ENCODE measurements at places on chromosomes 11 and 22.

- no peak for DNase-seq
These were observed 185.4 kb upstream of the CNTN5 start for GRCh38 chr11:98835335-98835734.

DNA sequence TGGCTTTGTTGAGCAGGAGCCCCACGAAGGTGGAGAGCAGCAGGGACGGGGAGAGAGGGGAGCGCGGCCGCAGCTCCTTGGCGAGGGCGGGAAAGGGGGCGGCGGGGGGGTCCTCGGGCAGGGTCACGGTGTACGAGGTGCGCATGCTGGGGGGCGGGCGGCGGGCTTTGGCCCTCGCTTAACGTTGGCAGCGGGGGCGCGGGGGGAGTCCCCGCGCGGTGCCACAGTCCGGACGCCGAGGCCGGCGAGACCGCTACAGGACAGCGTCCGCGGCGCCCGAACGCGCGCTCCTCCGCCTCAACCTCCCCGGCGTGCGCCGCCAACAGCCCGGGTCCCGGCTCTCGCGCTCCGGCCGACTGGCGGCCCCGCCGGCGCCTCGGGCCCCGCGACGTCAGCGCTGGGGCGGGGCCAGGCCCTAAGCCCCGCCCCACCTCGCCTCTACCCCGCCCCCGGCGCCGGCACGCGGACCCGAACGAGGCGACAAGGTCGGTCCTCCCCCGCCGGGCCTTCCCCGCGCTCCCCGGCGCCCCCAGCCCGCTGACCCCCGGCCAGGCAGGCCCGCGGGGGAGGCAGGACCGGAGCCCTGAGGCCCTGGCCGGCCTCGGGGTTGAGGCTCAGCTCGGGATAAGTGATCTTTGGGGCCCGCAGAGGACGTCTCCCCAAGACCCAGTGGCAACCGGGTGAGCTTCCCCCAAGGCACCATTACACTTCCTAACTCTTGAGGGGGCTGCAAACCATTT, 17.5 kb downstream of the USP2 start:
- DNase-seq, result peak; percentile 12

DNA sequence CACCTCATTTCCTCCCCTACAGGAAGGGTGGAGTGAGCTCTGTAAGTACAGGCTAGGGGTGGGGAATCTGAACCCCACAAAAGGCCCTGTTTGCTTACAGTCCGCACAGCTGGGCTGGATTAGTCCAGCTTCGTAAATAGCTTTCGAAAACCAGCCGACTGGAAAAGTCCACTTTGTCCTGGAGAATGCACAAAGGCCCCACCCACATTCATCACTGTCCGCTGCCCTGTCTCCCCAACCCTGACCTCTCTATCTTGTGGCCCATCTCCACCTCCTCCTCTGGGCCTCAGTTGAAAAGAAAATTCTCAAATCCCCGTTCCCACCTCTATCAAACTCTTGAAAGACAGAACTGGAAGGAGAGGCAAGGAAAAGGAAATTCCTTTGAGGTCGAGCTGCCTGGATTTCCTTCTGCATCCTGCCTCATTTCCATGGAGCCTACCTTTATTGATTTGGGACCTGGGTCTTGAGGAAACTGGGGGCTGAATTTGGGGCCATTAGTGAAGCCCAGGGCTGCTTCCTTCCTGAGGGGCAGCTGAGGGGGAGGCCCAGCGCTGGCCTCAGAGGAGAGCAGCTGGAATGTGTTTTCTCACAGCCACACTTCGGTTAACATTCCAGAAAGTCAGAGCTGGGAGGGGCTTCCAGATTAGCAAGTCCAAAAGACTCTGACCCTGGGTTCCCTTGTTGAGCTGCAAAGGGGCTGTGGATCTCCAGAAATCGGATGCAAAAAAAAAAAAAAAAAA, 147.6 kb downstream of the FBXO7 start:
- no peak for DNase-seq

DNA sequence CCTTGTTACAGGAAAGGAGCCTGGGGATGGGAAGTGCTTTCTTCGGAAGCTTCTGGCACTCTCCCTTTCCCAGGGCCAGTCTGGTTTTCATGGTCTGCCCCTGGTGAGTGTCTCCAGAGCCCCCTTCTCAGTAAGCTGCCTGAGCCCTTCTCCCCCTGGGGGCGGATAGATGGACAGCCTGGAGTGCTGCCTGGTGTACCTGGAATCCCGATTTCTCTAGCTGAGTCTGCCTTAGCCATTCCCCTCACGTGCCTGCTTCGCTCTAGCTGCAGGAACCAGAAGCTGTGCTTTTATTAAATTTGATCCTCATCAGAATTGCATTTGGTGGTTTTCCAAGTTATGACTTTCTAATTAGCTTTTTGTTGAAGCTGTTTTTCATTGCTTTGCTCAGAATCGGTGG, 152.9 kb upstream of the NAV2 start:
- no peak for DNase-seq

DNA sequence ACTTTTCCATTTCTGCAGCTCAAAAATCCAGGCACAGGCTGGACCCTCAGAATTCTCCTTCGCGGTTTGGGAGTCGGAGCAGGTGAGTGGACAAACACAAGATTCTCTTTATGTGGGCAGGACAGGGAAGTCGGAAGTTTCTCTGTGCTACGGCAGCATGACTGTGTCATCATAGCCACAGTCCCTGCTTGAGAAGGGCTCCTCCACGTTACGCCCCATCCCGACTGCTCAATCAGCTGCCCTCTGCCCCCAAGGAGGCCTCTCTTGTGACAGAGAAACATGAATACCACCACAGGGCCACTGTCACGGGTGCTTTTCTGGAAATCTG, 89.0 kb upstream of the SHISAL1 start:
- no peak for DNase-seq

DNA sequence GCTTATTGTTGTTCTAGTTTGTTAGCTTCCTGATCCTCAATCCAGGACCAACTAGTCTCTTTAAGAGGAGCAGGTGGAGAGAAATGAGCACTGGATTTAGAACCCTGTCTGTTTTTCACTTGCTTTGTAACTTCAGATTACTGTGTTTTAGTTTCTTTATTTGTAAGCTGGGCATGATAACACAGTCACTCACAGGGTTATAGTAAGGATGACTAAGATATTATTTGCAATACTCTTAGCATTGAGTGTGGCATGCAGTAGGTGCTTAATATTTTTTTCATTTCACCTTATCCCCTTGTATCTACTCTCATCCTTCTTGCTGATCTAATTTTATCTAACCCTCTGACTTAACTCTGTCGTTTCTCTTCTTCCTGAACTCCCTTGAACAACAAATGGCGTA, 33.8 kb downstream of the DNHD1 start:
- DNase-seq, result no peak

DNA sequence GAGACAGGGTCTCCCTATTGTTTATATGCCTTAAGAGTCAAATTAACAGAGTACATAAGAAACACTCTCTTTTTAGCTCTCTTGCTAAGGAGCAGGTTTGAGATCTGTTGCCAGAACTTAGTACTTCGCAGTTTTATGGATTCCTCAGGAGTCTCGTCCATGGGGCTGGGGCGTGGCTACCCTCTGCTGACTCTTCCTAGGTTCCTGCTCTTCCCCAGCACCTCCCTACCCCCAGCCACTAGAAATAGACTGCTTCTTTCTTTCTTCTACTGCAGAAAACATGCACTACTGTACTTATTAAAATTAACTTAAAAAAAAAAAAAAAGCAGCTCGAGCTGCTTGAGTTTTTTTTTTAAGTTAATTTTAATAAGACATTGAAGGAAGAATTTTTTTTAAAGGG, 8.0 kb downstream of the FAM118B start:
- DNase-seq, result no peak

- no peak for DNase-seq
These were observed 39.7 kb upstream of the SUSD2 start for GRCh38 chr22:24141586-24141985.

GRCh38 chr11:45155058-45155551, 8.7 kb downstream of the PRDM11 start:
- DNase-seq, result no peak
